ENCODE measurements at places on chromosomes 5 and 9.

GRCh38 chr5:10466446-10467073 is 24.9 kb downstream of the ROPN1L start:
- DNase-seq = no peak

DNA sequence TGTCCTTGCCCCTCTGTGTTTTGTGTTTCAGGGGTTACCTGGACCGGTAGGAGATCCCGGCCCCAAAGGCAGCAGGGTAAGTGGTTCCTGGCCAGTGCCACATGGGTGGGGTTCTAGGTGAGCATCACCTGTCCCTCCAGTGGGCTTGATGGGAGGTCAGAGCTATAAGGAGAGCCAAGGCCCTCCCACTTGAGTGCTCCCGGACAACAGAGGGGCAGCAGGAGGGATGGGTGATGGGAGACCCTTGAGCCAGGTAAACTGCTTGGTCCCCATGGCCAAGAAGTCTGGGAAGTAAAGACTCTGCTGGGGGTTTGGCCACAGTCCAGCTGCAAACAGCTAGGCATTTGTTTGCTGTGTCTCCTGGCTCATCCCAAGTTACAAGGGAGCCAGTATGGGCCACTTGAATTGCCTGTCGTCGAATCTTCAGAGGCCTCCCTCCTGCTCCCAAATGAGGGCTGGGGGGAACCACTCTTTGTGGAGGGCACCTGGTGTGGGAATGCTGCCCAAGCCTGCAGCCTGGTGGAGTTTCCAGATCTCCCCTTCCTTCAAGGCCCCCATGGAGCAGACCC is 51.0 kb downstream of the COL27A1 start:
- DNase-seq = no peak

DNA sequence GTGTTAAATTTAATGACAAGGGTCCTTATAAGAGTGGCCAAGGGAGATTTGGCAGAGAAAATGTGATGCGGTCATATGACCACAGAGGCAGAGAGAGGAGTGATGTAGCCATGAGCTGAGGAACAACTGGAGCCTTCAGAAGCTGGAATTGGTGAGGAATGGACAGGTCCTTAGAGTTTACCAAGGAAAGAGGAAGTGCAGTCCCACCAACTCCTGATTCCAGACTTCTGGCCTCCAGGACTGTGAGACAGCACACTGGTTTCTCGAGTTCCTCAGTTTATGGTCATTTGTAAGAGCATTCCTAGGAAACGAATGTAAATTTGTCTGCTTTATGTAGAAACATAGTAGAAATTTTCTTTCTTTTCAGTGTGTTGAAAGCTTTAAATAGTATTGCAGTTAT is 410.1 kb downstream of the CDH18 start:
- no peak for DNase-seq

DNA sequence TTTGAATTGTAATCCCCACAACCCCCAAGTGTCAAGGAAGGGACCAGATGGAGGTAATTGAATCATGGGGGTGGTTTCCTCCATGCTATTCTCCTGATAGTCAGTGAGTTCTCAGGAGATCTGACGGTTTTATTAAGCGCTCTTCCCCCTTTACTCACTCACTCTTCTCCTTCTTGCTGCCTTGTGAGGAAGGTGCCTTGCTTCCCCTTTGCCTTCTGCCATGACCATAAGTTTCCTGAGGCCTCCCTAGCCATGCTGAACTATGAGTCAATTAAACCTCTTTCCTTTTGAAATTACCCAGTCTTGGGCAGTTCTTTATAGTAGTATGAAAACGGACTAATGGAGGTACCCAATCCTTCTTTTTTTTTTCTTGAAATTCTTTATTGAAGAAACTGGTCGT is 2.2 kb upstream of the CEP120 start:
- DNase-seq = no peak

DNA sequence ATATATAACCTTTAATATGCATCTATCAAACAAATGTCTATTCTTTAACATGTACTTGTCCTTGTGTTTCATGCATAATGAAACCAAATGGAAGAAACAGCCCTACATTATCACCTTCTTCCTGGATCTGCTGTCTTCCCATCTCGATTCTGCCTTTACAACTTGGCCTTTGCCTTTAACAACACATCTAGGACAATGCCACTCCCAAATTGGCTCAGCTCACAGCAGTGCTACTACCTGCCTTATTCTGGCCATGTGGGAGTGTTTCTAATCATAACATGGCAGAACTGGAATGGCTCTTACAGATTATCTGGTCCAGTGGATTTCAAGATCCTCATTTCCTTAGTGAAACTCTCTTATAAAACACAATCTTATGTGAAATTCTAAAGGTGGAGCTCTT is 176.5 kb downstream of the CARTPT start:
- no peak for DNase-seq

GRCh38 chr5:170421826-170422225 is 32.7 kb upstream of the KCNMB1 start:
- no peak for DNase-seq

GRCh38 chr5:111411301-111411700 is 101.0 kb downstream of the STARD4 start:
- no peak for DNase-seq

Measured in hematopoietic multipotent progenitor cell treated with erythropoietin and hydrocortisone succinate and interleukin-3 and kit ligand, for 8 days (in vitro differentiated cells).